ENCODE measurements at places on chromosomes 7 and 10. TPM values are rescaled to one million over a fixed set of nuclear protein-coding genes. Genes with fewer than 3 reads are reported as not detected.

- no peak for DNase-seq
Measured at GRCh38 chr7:77734659-77735421, 38.6 kb downstream of the RSBN1L start.

DNA sequence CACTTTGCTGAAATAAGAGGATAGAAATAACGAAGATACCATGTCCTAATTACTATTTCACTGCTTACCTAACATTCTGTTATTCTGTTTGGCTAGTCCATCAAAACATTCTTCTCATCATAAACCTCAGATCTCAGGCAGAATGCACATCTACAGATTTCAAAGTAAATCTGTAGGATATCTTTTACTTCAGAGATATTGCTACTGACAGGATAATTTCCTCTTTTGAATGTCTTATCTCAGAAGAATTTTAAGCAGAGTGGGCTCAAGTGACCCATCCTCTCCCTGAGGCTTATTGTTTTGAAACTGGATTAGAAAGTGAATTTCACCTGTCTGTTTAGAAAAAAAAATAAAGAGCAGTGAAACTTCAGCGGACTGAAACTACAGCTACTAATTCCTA lies 83.6 kb downstream of the SEMA3C start:
- DNase-seq: no peak

- DNase-seq: no peak
Measured at GRCh38 chr10:99995269-99995668, 14.5 kb downstream of the DNMBP start.

Gene PTEN
- 55.7 TPM for total RNA-seq

Gene TMEM229A
- total RNA-seq: not detected

Gene ZNF467
- 3.0 TPM for total RNA-seq
